ENCODE measurements at places on chromosomes 4 and X. TPM values are rescaled to one million over a fixed set of nuclear protein-coding genes. Genes with fewer than 3 reads are reported as not detected.
A peak's percentile ranks its signal among the peaks of the same experiment; 100 is the strongest.

DNA sequence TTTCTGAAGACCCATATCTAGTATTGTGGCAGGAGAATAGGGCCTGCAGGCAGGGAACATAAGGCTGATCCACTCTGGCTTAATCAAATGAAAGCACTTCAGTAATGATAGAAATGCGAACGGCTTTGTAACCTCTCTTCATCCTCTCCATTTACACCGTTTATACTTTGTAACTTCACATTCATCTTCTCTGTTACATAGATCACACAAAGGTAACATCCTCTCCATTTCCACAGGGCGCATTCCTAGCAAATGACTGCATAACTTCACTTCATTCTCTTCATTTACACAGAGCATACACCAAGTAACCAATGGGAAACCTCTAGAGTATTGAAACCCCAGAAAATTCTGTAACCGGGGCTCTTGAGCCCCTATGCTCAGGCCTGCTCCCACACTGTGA, 65.5 kb upstream of the SLC34A2 start:
- H3K4me3 ChIP-seq: no peak overlapping the region
- no peak overlapping the region for H3K27ac ChIP-seq
- no peaks in the 10 kb centered on the region for H3K36me3 ChIP-seq
- H3K27me3 ChIP-seq: no peaks in the 10 kb centered on the region
- H3K4me1 ChIP-seq: no peaks in the 10 kb centered on the region

GRCh38 chrX:3407781-3408180, 61.3 kb upstream of the MXRA5 start:
- no peak overlapping the region for H3K4me3 ChIP-seq
- no peak overlapping the region for H3K27ac ChIP-seq
- no peaks in the 10 kb centered on the region for H3K4me1 ChIP-seq
- DNase-seq: no peak
- no peaks in the 10 kb centered on the region for H3K27me3 ChIP-seq
- H3K36me3 ChIP-seq: no peaks in the 10 kb centered on the region

Gene AIFM1
- total RNA-seq: 33.1 TPM

DNA sequence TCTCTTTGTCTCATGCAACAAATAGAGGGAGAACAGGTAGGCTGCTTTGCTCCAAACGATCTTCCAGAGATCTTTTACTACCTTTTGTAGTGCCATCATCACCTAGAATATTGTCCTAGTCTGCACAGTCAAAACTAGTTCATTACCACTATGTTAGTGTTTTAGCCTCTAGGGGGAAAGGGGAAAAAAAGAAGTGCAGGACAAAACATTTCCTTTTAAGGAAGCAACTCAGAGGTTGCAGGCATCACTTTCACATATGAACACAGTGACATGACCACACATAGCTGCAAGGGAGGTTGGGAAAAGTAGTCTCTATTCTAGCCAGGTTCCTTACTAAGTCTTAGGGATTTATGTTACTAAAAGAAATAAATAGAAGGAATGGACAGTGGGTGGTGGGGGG, 39.3 kb upstream of the RAP2C start:
- H3K36me3 ChIP-seq: no peaks in the 10 kb centered on the region
- DNase-seq: no peak
- no peak overlapping the region for H3K4me3 ChIP-seq
- no peaks in the 10 kb centered on the region for H3K27me3 ChIP-seq
- no peaks in the 10 kb centered on the region for H3K4me1 ChIP-seq

Gene BEX5
- total RNA-seq: 4.7 TPM

- no peak for DNase-seq
- no peak overlapping the region for H3K4me3 ChIP-seq
- H3K36me3 ChIP-seq: no peaks in the 10 kb centered on the region
- H3K27me3 ChIP-seq: no peaks in the 10 kb centered on the region
These were observed 35.1 kb downstream of the KLF3 start for GRCh38 chr4:38699112-38699511.

DNA sequence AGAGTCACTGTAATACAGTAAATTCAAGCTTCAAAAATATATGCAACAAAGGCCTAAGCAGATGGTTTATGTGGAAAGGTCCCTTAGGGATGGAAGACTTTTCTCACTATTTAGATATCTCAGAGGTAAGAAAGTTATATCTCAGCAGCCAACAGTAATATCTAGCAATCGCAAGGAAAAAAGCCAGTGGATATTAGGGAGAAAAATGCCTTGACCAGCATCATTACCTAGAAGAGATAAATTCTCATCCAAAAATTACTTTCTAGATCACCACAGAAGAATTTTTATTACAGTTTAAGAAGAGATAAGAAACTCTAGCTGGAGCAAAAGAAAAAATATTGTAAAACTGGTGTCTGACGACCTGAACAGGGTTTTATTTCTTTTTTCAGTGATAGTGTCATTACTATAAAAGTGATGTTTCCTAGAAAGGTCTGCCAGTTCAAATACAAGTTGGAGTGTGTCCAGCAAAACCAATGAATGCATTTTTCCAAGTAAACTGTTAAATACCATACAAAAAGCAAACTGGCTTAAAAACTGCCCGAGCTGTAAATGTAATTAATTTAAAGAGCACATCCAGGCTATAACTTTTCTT, 100.0 kb downstream of the ATP11C start:
- H3K27me3 ChIP-seq: no peaks in the 10 kb centered on the region
- no peaks in the 10 kb centered on the region for H3K36me3 ChIP-seq
- no peak overlapping the region for H3K4me3 ChIP-seq
- no peak for DNase-seq

GRCh38 chr4:84050015-84050414, 449.1 kb downstream of the NKX6-1 start:
- no peaks in the 10 kb centered on the region for H3K27me3 ChIP-seq
- H3K36me3 ChIP-seq: no peaks in the 10 kb centered on the region
- no peak overlapping the region for H3K27ac ChIP-seq
- no peak overlapping the region for H3K4me3 ChIP-seq
- no peaks in the 10 kb centered on the region for H3K4me1 ChIP-seq
- DNase-seq: no peak

- H3K4me1 ChIP-seq: no peaks in the 10 kb centered on the region
- no peak overlapping the region for H3K4me3 ChIP-seq
- no peaks in the 10 kb centered on the region for H3K27me3 ChIP-seq
- peaks cover 14% of the 10 kb centered on the region for H3K36me3 ChIP-seq
- DNase-seq: no peak
These were observed 10.8 kb downstream of the SLC10A7 start for GRCh38 chr4:146510942-146511341.

Gene RGN
- 4.1 TPM for total RNA-seq

DNA sequence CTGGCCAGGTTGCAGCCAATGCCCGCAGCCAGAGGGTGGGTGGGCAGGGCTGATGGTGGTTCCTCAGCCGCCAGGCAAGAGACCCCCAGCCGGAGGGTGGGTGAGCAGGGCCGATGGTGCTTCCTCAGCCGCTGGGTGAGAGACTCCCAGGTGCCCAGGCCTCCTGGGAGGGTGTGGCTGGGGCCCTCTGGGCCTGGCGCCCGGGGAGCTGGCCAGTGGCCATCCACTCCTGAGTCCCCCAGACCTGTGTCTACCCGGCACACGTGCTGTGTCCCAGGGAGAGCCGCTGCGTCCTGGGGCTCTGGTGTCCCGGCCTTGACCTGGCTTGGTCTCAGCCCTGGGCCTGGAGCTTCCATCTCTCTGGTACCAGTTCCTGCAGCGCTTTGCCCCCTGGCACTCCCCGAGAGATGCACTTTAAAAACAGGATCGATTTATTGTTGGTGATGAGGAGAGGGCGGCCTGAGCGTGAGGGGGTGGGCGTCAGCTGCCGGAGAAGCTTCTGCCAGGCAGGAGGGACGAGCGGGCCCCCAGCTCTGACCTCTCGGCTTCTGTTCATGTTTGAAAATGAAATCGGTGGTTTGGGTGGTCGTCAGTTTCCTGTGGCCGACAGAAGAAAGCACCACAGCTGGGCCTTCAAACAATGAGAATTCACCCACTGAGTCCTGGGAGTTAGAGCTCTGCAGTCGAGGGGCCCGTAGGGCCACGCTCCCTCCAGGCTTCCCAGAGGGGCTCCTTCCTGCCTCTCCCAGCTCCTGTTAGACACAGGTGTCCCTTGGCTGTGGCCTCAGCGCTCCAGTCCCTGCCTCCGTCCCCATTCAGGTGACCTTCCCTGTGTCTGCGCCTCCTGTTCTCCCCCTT, 6.5 kb downstream of the DOK7 start:
- H3K27ac ChIP-seq: no peak overlapping the region
- no peak overlapping the region for H3K4me3 ChIP-seq
- no peak for DNase-seq
- no peaks in the 10 kb centered on the region for H3K36me3 ChIP-seq

Gene ZAR1
- total RNA-seq: 0.23 TPM

GRCh38 chr4:183863155-183863825, 41.8 kb upstream of the STOX2 start:
- H3K4me3 ChIP-seq: no peak overlapping the region
- no peak for DNase-seq
- H3K36me3 ChIP-seq: no peaks in the 10 kb centered on the region
- H3K4me1 ChIP-seq: no peaks in the 10 kb centered on the region

Gene S100G
- total RNA-seq: not detected

- H3K27me3 ChIP-seq: peaks cover 26% of the 10 kb centered on the region
- no peak overlapping the region for H3K27ac ChIP-seq
- peaks cover 5% of the 10 kb centered on the region for H3K4me1 ChIP-seq
- DNase-seq: peak; percentile 34
- H3K36me3 ChIP-seq: no peaks in the 10 kb centered on the region
These were observed 114.3 kb upstream of the TEX13C start for GRCh38 chrX:125205133-125205917.

Gene MAOB
- 20.6 TPM for total RNA-seq

GRCh38 chrX:129649268-129650182, 5.2 kb downstream of the APLN start:
- H3K27me3 ChIP-seq: peaks cover 16% of the 10 kb centered on the region
- H3K36me3 ChIP-seq: no peaks in the 10 kb centered on the region
- no peak overlapping the region for H3K4me3 ChIP-seq
- no peak for DNase-seq

Gene PROM1
- total RNA-seq: not detected

Gene SOX3
- total RNA-seq: not detected

DNA sequence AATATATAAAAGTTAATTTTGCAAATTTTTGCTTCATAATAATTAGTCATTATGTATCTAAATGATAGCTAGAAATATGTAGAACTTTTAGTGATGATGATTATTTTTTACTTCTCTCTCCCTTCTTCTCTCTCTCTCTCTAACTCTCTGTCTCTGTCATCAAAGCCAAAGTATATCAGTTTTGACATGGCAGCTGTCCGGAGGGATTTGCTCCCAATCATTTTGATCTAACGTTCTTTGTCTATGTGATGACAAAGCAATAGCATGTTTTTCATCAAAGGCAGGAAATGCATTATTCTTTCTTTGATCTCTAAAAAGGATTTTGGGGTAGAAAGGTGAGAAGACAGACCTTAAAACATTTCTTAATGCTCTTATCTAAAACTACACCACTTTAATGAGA, 402.1 kb downstream of the PDGFC start:
- no peak for DNase-seq
- H3K4me3 ChIP-seq: no peak overlapping the region
- H3K27ac ChIP-seq: no peak overlapping the region

DNA sequence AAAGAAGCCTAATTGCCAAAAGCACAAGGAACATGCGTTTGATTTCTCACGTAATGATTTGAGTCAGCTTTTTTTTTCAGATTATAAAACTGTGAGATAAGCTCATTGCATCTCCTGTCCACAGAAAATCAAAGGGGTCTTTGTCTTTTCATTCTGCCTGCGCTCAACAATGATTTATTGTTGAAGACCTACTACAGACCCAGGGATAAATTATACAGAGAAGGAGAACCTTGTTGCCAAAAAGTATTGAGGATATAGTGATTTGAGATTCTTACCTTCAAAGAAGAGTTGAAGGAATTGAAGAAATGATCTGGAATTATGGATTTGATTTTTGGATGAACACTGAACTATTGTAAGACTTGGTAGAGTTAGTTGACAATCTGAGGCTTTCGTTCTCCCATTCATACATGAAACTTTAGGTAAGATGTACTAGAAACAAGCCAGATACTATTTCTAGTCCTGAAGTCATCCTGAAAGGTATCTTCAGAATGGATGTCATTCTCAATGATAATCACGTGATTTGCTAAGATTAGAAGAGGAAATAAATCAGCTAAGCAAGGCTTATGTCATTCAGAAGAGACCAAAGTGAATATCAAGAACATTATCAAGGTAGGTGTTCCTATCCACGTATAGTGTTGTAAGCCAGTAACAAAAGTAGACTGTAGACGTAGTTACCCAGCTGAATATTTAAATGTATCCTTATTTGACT, 71.1 kb upstream of the SCOC start:
- no peaks in the 10 kb centered on the region for H3K27me3 ChIP-seq
- H3K27ac ChIP-seq: no peak overlapping the region
- no peaks in the 10 kb centered on the region for H3K36me3 ChIP-seq
- DNase-seq: no peak
- H3K4me3 ChIP-seq: no peak overlapping the region

GRCh38 chrX:123878252-123878721, 18.4 kb downstream of the XIAP start:
- H3K4me3 ChIP-seq: no peak overlapping the region
- no peaks in the 10 kb centered on the region for H3K36me3 ChIP-seq
- DNase-seq: no peak
- peak overlapping the region; percentile 41 for H3K27ac ChIP-seq

DNA sequence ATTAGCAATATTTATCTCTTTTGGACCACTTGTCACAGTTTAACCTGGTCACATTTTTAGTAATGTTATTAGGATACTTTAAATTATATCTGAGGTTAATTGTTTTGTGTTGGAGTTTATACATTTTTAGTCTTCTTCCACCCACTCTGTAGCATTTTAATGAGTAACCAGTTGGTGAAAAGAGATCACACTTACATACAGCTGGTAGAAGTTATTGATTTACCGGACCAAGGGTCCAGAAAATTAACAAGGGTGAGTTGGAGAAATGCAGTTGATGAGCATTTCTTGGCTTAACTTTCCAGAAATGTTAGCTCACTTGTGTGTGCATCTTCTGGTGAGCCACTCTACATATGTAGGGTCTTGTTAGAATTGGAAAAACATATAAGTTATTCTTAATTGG, 219.6 kb downstream of the GRXCR1 start:
- no peak overlapping the region for H3K4me3 ChIP-seq
- H3K27me3 ChIP-seq: no peaks in the 10 kb centered on the region
- no peak for DNase-seq
- no peaks in the 10 kb centered on the region for H3K36me3 ChIP-seq

GRCh38 chrX:47194194-47194787, 662 bp downstream of the UBA1 start:
- DNase-seq: no peak
- peak overlapping the region; percentile 96 for H3K27ac ChIP-seq
- peak overlapping the region; percentile 65 for H3K4me3 ChIP-seq
- H3K27me3 ChIP-seq: no peaks in the 10 kb centered on the region
- H3K4me1 ChIP-seq: peaks cover 50% of the 10 kb centered on the region
- peaks cover 11% of the 10 kb centered on the region for H3K36me3 ChIP-seq

GRCh38 chrX:135632353-135632752, 81.1 kb upstream of the CT45A1 start:
- no peak for DNase-seq
- H3K4me1 ChIP-seq: no peaks in the 10 kb centered on the region
- H3K36me3 ChIP-seq: no peaks in the 10 kb centered on the region
- no peaks in the 10 kb centered on the region for H3K27me3 ChIP-seq

- peak overlapping the region; percentile 46 for H3K4me3 ChIP-seq
- H3K36me3 ChIP-seq: no peaks in the 10 kb centered on the region
- H3K4me1 ChIP-seq: peaks cover 45% of the 10 kb centered on the region
- H3K27ac ChIP-seq: no peak overlapping the region
- DNase-seq: no peak
These were observed 2.9 kb upstream of the LEF1 start for GRCh38 chr4:108171339-108172230.

Gene IL9R
- 1.8 TPM for total RNA-seq

Gene PCDH11X
- total RNA-seq: 0.06 TPM

Gene HSFX1
- 1.2 TPM for total RNA-seq

Gene TLR2
- total RNA-seq: 77.7 TPM

- no peak for DNase-seq
- H3K4me3 ChIP-seq: no peak overlapping the region
- H3K4me1 ChIP-seq: peaks cover 36% of the 10 kb centered on the region
- H3K36me3 ChIP-seq: peaks cover 77% of the 10 kb centered on the region
- no peaks in the 10 kb centered on the region for H3K27me3 ChIP-seq
- H3K27ac ChIP-seq: no peak overlapping the region
These were observed 3.8 kb downstream of the WDR1 start for GRCh38 chr4:10112658-10113284.

All from left lung (tissue), 14 donors.